ENCODE measurements at places on chromosomes 4 and X.

DNA sequence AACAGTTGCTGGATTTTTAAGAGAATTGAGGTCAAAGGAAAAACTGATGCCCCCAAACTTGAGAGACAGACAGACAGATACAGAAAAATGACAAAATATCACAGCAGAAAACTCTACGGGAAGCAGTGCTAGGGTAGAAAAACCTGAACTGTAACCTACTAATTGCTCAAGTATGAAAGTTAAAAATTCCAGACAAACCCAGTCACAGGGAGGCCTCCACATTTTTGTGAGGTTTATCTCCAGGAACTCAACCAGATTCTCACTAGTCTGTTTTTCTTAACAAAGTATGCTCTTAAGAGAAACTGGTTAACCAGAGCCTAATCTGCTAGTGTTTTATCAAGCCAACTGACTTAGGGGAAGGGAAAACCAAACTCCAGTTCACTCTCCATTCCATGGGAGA is 19.9 kb upstream of the PPP3CA start:
- no peak for DNase-seq

- no peak for DNase-seq
Observed at GRCh38 chrX:30741545-30741944, 88.3 kb downstream of the GK start.

DNA sequence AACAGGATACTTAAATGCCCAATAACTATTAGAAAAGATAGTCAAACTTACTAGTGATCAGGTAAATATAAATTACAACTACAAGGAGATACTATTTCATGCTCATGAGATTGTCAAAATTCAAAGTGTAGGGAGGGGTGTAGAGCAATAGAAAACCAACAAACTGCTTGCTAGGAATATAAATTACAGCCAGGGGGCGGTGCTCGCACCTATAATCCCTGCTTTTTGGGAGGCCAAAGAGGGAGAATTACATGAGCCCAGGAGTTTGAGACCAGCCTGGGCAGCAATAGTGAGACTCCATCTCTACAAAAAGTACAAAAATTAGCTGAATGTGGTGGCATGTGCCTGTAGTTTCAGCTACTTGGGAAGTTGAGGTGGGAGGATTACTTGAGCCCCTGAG is 556.5 kb upstream of the NR3C2 start:
- DNase-seq = no peak

DNA sequence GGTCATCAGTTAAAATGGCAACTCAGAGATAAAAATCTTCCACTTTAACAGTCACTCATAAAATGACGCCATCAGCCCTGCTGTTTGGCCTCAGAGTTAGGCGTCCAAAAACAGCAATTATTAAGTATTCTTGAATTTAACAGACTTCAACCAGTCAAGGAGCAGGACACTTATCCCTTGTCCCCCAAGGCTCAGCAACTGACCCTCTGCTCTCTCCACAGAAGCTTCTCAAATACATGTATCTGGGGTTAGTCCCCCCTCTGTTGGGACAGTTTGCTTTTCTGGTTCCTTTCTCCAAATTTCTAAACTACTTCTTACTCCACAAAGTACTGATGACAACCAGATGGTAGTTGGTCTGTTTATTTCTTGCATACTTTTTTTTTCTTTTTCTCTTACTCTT is 54.4 kb downstream of the SOD3 start:
- no peak for DNase-seq

- DNase-seq = no peak
Observed at GRCh38 chr4:30716158-30716557, 4.0 kb upstream of the PCDH7 start.

DNA sequence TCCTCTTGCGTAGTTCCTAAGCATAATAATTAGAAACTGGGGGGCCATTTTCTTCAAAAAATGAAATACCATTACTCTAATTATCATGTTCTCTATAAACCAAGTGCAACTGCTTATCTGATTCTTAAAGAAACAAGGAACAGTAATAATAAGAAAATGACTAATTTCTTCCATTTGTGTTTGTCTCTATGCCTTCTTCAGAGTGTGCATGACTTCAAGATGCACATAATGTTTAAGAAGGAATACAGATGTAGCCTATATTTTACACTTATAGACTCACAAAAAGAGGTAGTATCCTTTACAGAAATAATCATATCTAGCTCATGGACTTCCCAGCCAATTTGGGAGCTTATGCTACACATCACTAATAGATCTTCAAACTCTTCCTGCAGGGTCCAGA is 131.7 kb downstream of the CHRNA9 start:
- DNase-seq = no peak

DNA sequence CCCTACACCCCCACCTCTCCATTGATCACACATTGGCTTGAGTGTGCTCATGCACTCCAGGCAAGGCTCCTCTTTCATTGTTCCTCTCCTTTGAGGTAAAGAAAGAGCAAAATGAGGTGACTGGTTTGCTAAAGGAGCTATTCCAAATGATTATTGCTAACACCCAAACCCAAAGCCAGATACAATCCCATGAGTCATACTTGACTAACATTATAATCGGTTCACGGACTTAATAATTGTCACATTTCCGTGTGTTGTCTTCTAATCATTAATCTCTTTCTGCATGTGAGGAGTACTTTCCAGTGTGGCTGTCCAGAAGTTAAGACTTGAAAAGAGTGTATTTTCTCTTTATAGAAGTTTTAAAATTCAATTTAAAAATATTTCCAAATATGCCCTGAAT is 174.3 kb upstream of the SFRP2 start:
- DNase-seq = no peak

- DNase-seq = no peak
Observed at GRCh38 chrX:45479196-45479834, 278.6 kb upstream of the DIPK2B start.

- DNase-seq = no peak
Observed at GRCh38 chr4:15963576-15963975, 601 bp upstream of the FGFBP2 start.

- DNase-seq = no peak
Observed at GRCh38 chr4:120445186-120445585, 378.5 kb upstream of the MAD2L1 start.

- DNase-seq = no peak
Observed at GRCh38 chr4:81685104-81685503, 213.4 kb upstream of the RASGEF1B start.

GRCh38 chr4:160652790-160653189 is 1511.0 kb downstream of the FSTL5 start:
- DNase-seq = no peak

- no peak for DNase-seq
Observed at GRCh38 chrX:64202808-64203325, 2.6 kb downstream of the AMER1 start.

GRCh38 chr4:21012851-21013331 is 312.6 kb downstream of the PACRGL start:
- DNase-seq = no peak

- DNase-seq = no peak
Observed at GRCh38 chr4:163440040-163440439, 33.5 kb downstream of the TKTL2 start.

GRCh38 chr4:128812442-128813235 is 3.1 kb downstream of the JADE1 start:
- no peak for DNase-seq

DNA sequence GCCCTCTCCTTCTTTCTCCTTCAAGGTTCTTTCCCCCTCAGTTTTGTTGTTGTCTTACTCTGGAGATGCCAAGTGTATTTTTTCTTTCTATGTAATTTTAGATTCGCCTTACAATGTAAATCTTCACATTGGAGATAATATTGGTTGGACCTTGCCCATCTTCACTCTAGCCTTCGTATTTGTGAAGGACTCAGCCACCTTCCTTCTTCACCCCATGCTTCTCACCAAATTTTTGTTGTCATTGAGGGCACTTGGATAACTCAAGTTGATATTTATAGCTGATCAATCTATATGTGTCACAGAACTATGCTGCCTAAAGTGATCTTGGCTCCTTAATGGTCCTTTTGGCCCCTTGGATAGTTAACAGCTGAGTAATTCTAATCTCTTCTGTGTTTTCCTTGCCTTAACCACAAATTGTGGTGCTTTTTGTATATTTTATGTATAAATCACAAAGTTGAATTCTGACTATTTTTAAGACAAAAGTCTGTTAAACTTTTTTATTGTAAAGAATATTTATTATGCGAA is 6.5 kb downstream of the SPRY1 start:
- DNase-seq = no peak

GRCh38 chr4:124527364-124527763 is 185.2 kb downstream of the ANKRD50 start:
- no peak for DNase-seq

GRCh38 chr4:67886281-67886680 is 2.5 kb upstream of the TMPRSS11D start:
- DNase-seq = no peak

Data from activated T-helper 1 cell treated with anti-CD3 and anti-CD28 coated beads, Interleukin-2, amount 50 U/mL, for 16 hours (primary cell).